Large intestine (tissue), 12 donors: ENCODE measurements at places on chromosomes 4 and X.

GRCh38 chr4:149166876-149167275 is 648.8 kb downstream of the IQCM start:
- no peak for DNase-seq

- no peak for DNase-seq
Observed at GRCh38 chrX:39862963-39863362, 234.8 kb downstream of the BCOR start.

DNA sequence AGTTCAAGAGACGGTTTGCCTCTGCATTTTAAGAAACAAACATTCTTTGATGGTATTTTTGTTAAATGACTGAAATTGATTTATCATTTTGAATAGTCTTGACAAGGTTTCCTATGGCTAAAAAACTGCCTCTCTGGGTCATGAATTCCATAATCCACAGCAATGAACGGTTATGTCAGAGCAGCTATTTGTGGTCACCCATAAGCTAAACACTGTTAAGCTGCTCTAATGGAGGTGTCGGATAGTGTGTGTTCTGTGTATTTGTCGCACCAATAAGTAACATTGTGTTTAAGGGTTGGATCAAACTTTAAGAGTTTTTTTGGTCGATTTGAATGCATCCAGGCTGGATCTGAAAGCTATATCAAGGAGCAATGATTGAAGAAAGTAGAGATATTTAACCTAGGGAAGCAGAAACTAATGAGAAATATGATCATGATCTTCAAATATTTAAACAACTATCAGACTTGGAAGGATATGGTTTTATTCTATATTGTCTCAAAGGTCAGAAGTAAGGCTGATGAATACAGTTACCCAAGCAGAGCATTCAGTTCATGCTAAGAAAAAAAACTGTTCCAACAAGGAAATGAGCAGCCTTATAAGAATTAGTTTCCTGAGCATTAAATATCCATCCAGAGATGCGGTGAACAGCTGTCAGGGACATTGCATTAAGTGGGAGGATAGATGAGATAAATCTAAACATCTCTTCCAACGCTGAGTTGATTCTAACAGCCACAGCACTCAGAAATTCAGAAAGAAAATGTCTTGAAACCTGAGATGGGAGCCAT is 232.3 kb upstream of the RPS6KA3 start:
- DNase-seq, result peak; percentile 50

DNA sequence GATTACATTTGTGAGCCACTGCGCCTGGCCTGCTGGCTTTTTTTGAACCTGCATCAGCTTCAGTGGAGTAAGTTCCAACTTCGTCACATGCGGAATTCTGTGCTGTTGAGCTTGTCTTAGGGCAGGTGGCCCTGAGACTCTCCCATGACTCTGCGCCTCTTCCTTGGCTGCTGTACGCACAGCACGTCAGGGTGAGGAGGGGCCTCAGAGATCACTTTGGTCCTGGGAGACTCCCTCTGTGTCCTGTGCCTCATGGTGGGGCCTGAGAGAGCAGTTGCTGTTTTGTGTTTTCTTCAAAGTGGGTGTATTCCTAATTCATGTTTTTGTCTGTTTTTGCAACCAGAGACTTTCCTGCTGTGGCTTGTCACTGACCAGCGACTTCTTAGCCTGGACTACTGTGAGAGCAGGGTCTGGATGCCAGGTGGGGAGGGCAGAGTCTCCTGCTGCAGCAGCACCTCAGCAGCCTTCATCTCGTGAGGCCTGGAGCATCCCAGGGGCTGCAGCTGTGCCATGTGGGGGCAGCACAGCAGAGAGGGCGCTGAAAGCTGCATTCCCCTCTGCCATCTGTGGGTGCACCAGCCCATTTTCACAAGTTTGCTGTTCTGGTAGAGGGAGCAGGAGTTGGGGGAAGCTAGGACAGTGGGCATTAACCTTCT is 107.8 kb downstream of the TNIP2 start:
- no peak for DNase-seq

GRCh38 chr4:40246011-40246900 is 49.4 kb downstream of the RHOH start:
- DNase-seq, result no peak

DNA sequence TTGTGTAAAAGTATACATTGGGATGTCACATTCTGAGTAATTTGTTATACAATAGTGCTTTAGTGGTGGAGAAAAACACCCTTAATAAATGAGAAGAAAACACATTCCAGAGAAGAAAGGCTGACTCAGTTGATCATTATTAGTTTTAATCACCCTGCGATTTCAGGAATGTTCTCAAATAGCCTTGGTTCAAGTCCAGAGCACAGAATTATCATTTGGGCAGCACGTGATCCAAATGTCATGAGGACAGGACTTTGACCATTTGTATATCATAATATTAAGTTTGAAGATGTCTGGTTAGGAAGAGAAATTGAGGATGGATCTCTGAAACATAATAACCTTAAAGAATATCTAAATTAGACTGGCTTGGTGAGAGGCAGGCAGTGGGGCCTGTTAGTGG is 1434.3 kb upstream of the TENM3 start:
- no peak for DNase-seq
